ENCODE measurements at places on chromosomes 2 and 18.
A peak's percentile ranks its signal among the peaks of the same experiment; 100 is the strongest.

- DNase-seq = no peak
Observed at GRCh38 chr2:96201338-96201737, 7.3 kb downstream of the STARD7 start.

DNA sequence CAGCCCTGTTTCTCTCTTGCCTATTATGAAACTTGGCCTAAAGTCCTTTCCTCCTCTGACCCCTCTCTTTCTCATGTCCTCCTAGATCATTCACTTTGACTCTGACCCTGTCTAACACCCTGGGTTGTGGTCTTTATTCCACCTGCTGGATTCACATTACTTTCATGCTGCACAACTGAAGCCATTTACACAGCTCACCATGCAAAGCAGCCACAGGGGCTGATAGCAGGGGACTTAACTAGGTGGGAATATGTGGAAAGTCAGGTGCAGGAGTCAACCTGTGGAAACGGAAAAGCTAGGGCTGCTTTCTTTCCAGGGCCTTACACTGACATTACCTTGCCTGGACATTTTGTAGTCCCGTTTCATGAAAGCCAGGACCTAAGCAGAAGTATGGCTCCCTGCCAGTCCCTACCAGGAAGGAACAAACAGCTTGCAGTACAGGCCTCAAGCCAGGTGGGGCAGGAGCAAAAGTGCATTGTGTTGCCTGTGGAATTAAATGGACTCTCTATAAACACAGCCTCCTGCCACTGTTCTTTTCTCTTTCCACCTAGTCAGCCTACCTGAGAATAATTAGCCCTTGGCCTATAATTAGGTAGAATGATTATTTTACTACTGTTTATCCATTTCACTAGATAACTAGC is 11.8 kb downstream of the MAPRE3 start:
- DNase-seq = peak; percentile 72

DNA sequence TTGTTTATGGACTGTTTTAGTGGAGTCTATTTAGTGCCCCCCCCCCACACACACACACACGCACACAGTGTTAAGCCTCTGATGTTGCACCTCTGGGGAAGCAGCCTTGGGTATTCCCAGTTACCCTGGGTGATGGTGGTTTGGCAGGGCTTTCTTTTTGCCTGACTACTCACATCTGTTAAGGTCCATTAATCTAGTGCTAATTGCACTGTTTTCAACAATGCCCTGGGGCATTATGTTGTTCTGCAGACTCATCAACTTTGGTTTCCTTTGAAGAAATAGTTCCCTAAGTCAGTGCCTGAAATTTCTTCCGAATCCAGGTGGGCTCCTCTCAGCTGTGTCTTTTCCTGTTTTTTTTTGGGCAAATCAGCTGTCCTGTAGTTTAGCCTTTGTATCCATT is 34.7 kb downstream of the SPOPL start:
- peak; percentile 22 for DNase-seq

GRCh38 chr2:173090276-173090877 is 14.7 kb downstream of the MAP3K20 start:
- no peak for DNase-seq

GRCh38 chr2:211367293-211367692 is 810.9 kb downstream of the CPS1 start:
- DNase-seq = no peak

GRCh38 chr18:452816-453215 is 47.7 kb downstream of the COLEC12 start:
- no peak for DNase-seq

DNA sequence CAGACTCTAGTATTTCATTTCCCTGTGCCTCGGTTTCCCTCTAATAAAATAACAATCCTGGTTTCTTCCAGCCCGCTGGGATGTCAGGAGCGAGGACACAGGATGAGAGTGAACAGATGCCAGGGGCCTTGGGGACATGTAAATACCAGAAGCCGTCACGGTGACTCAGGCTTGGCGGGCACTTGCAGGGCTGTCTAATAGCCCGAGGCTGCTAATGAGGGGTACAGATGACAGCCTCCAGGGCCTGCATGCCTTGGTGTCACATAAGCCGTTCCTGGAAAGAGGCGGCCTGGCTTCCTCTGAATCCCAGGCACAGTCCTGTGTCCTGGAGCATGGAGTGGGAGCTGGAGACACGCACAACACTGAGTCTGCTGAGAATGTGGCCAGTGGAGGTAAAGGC is 28.2 kb downstream of the HS1BP3 start:
- DNase-seq = no peak

DNA sequence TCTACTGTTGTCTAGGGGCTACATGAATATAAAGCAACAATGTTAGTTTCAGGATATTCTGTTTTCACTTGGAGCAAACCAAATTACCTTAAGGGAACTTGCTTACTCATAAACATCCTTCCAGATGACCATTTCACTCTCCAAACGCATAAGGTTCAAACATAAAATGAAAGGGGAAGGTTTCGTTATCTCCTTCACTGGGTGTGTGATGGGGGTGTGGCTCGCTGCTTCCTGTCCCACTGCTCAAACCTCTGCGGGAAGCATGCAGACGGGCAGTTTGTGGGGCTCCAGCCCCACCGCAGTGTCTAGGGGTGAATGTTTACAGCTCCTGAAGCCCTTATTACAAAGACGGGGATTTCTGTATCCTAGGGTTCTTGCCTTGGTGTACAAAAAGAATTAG is 1310.9 kb upstream of the TMEFF2 start:
- DNase-seq = no peak

GRCh38 chr2:150426724-150427123 is 60.7 kb downstream of the RND3 start:
- no peak for DNase-seq
